KG1 (cell line): ENCODE measurements at places on chromosomes 1 and 21.

DNA sequence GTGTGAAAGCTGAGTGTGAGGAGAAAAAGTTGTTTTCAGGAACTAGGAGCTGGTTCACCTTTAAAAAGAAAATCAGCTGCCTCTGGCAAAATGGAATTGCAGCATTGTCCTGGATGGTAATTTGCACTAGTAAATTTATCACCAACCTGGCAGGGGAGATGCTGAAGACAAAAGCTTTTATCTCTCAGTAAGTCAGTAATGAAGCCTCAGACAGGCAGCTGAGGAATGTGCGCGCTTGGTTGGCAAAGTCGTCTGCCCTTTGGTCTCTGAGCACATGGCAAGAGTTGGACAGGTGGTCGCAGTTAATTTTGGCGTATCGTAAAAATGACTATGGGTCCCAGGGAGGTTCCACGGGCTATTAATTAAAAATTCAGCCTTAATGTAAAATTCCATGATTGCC is 131.9 kb downstream of the BACH1 start:
- no peak for DNase-seq

DNA sequence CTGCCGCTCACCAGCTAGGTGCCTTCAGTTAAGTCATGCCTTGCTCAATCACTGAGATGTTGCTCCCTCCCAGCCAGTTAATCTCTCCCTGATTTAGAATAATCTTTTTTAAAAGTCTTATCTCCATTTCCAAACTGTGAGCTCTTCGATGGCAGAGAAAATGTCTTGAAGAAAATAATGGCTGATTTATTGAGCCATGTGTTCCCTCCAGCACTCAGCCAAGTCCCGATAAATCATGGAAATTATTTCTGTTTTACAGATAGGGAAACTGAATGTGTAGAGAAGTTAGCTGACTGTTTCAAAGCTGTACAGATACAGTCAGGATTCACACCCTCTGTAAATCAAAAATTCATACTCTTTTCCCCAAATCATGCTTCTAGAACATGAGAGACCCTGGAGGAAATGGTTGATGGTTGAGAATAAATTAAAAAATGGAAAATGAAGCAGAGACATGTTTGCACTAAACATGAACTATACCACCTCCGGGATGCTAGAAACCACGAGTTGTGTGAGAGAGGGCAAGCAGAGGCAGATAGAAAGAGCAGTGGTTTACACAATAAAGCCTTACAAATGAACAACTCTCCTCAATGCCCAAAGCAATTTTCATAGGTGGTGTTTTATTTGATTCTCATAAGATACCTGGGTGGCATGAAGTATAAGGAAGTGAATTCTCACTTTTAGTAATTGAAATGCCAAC is 376.4 kb downstream of the PLPP3 start:
- no peak for DNase-seq

DNA sequence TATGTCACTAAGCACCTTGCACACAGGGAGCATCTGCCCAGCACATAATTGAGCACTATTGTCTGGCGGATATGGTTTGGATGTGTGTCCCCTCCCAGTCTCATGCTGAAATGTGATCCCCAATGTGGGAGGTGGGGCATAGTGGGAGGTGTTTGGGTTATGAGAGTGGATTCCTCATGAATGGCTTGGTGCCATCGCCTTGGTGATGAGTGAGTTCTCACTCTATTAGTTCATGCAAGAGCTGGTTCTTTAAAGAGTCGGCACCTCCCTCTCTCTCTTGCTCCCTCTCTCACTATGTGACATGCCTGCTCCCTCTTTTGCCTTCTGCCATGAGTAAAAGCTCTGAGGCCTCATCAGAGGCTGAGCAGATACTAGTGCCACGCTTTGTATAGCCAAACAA is 9.5 kb downstream of the CTSK start:
- DNase-seq, result no peak

GRCh38 chr21:35323947-35324346 is 274.8 kb upstream of the RUNX1 start:
- no peak for DNase-seq

GRCh38 chr1:238409932-238410331 is 519.2 kb upstream of the ZP4 start:
- no peak for DNase-seq

DNA sequence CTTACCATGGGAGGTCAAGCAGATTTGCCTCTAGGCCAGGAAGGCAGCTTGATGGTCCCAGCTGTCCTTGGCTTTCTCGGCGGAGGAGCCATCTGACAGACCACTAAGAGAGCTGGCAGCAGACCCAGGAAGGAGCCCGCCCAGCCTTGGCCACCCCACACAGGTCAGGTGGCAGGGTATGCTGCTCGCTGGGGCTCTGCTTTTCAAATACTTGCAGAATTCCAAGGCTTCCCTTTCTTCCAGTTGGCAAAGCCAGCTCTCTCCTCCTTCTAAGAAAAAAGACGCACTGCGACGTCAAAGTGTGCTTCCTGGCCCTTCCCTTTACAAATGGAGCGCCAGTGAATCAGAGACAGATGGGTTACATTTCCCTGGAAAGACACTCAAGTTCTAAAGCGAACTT is 229.4 kb downstream of the CACNA1E start:
- DNase-seq, result no peak

DNA sequence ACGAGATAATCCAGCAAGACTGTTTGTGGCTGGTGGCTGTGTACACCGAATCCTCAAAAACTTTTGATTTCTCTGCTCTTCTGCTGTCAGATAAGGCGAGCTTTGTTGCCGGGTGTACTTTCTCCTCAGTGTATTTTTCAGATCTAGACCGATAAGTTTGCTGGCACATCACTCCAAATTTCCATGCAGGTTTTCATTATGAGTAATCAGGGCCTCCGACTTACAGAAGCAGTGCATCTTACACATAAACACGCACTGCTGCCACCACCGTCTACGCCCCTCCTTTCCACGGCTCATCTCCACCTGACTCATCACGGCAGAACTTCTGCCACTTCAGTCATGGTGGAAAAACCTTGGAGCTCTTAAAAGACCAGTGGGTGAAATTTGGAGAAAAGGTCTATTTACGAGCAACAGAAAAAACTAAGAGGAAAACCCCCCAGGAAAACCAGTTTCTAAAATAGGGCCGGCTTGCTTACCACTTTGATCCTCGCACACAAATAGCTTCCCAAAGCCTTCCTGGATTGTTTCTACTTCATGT is 7.7 kb downstream of the ZBTB21 start:
- no peak for DNase-seq

DNA sequence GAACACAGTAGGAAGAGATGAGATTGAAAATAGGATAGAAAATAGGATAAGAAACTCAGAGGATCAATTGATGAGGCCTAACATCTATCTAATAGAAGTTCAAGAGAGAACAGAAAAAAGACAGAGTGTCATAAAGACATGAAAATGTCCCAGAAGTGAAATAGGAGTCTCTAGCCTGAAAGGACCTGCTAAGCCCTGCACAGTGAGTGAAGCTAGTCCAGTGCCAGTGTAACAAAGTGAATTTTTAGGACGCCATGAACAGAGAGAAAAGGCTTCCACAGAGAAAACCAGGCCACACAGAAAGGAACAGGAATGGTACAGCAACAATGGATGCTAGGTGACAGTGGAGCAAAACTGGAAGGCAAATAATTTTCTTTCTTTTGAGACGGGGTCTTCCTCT is 20.3 kb upstream of the LSS start:
- no peak for DNase-seq

DNA sequence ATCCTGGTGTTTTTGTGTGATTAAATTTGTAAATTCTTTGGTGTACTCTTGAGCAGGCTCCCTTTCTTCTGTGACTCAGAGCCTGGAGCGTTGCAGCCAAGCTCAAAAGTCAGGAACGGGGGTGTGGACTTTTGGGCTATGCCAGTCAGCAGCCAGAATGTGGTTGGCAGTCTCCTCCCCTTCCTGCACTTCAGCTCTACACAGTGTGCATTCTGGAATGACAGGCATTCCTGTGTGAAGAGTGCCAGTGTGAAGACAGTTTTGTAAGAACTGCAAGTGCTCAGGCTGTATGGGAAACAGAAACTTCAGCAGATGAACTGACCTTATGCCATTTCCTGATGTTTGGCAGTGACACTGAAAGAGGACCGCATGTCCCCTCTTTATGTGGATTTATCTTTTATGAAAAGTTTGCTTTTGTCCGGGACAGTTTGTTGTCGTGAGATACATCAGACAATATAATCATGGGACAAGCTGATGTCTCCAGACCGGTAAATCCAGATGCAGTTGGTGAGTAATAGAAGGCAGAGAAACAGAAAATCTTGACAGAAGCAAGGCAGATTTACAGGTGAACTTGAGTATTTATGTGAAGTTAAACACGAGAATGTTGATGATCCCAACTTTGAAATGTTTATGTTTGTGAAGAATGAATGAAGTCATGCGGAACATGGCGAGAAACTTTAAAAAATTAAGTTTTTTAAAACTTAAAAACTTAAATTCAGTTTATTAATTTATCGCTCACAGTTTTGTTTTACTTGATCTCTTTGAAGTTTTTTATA is 67.7 kb upstream of the RCC1 start:
- DNase-seq, result peak; percentile 26

DNA sequence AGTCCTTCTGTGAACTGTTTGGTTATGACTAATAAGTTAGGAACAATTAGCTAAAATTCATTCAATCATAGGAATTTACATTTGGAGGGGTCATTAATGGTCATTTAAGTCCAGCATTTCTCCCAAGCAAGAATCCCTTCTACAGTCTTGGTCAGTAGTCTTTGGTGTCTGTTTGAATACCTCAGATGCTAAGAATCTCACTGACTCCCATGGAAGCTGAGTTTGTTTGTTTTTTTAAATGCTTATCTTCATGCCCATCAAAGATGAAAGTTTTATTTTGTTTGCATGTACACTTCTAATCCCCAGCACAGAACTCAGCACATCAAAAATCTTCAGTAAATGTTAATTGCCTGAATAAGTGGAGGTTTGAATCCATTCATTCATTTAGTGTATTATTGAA is 41.3 kb upstream of the SLC44A3 start:
- no peak for DNase-seq

DNA sequence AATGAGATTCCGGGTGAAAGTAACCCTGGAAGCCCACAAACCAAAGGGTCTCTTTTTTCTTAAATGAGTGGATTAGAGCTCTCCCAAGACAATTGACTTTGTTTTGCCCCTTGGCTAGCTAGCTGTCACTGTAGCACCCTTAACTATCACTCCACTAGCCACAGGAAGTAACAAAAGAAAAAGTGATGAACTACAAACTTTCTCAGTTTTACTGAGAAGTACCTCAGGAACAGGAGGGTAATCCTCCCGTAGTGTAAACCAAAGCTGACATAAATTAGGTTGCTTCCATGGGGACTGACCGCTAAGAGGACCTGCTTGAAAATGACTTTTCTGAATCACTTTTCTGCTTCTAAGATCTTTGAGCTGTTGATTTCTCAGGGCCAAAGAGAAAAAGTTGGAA is 240.1 kb downstream of the BARHL2 start:
- no peak for DNase-seq

- DNase-seq, result no peak
These were observed 37.5 kb downstream of the IVNS1ABP start for GRCh38 chr1:185279571-185279970.

- DNase-seq, result no peak
These were observed 88.1 kb upstream of the JAK1 start for GRCh38 chr1:65054481-65054880.

- DNase-seq, result peak; percentile 4
These were observed 1165.1 kb upstream of the NCAM2 start for GRCh38 chr21:19833082-19833481.

- no peak for DNase-seq
These were observed 3.5 kb upstream of the TFF1 start for GRCh38 chr21:42369821-42370220.
